Stimulated activated CD8-positive, alpha-beta memory T cell treated with anti-CD3 and anti-CD28 coated beads, Interleukin-4, amount 100 ng/mL, for 4 hours (primary cell): ENCODE measurements at places on chromosomes 2 and 18.

DNA sequence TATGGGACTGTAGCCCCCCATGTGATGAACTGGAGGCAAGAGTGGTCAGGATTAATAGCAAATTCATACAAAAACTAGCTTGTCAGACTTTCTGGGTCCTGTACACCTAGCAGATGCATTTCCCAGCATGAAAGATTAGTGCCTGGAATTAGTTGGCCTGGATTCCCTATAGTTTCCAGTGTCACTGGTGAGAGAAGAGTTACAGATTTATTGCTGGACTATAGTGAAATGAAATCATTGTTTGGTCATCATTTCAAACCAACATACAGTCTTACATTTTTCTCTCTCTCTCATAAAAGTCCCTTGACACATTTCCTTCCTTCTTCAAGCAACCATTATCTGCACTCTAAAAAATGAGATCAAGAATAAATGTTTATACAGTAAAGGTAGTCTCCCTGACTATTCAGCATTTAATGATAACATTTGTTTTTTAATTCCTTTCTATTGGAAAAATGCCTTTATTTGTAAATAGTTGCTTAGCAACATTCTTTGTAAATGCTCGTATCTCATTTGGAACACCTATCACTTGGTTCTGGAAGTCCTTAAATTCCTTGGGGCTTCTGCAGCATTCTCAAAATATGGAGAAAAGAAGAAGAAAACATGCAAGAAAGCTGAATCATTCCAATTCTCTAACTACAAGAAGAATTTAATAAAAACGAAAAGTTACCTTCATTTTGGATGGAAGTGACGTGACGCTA lies 144.4 kb downstream of the MREG start:
- no peak for DNase-seq

GRCh38 chr2:238475034-238475433 lies 48.3 kb downstream of the ASB1 start:
- no peak for DNase-seq

GRCh38 chr2:202035089-202035940 lies 1.7 kb downstream of the FZD7 start:
- no peak for DNase-seq

GRCh38 chr18:47932190-47932589 lies 1.7 kb upstream of the SMAD2 start:
- no peak for DNase-seq

GRCh38 chr2:45253151-45253550 lies 243.9 kb upstream of the SIX2 start:
- DNase-seq: no peak

GRCh38 chr2:99821039-99821438 lies 321.4 kb downstream of the AFF3 start:
- DNase-seq: no peak

- no peak for DNase-seq
Observed at GRCh38 chr2:60565472-60565871, 12.0 kb upstream of the BCL11A start.

DNA sequence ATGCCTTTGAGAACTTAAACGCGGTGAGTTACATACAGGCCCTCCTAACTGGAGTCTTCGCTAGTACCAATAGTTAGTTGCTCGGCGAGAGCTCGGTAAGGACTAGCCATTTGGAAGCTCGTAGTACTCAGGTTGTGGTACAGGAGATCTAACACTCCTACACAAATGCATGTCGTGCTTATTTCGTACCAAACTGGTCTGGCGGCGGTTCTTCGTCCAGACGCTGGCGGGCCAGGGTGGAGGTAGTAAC lies 346 bp upstream of the VRK2 start:
- no peak for DNase-seq

- DNase-seq: no peak
Observed at GRCh38 chr2:235733761-235734160, 239.9 kb downstream of the AGAP1 start.

DNA sequence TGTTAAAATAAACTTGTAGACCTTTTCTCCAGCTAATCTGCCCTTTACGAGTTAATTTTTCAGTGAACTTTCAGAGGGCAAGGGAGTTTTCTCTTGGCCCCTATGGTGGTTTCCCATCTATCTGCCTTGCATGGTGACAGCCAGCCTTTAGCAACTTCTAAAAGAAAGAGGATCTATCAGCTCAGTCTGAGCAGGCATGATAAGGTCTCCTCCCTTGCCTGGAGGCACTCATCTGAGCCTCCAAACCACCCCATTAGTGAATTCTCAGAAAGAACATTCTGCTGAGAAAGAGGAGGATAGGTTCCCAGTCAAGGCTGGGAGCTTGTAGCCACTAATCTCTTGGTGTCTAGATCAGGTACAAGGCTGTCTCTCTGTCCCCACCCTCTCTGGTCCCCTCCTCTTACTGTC lies 10.7 kb upstream of the GYPC start:
- no peak for DNase-seq

DNA sequence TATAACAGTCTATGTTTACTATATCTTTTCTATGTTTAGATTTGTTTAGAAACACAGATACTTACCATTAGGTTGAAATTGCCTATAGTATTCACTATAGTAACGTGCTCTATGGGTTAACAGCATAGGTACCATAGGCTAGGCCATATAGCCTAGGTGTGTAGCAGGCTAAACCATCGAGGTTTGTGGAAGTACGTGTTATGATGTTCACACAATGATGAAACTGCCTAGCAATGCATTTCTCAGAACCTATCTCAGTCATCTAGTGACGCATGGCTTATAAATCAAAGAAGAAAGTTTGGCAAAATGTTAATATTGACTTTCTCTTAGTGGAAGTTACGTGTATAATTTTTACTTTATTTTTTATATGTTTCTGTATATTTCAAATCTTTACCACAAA lies 466.2 kb upstream of the NRP2 start:
- DNase-seq: no peak

DNA sequence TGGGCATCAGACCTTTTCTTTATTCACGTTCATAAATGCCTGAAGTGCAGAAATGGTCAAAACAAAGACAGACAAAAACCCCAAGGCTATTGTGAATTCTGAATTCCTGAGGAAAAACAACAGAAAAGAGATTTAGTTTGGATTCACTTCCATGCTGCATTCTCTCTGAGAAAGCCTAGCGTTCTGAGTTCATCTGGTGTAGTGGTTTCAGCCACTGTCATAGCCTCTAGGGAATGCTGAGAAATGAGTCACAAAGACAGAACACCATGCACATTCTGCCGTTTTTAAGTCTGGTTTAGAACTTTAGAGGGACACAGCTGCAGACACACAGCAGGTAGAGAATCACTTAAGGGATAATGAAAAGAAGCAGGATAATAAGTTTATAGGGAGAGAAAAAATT lies 93.8 kb downstream of the LRP1B start:
- no peak for DNase-seq

DNA sequence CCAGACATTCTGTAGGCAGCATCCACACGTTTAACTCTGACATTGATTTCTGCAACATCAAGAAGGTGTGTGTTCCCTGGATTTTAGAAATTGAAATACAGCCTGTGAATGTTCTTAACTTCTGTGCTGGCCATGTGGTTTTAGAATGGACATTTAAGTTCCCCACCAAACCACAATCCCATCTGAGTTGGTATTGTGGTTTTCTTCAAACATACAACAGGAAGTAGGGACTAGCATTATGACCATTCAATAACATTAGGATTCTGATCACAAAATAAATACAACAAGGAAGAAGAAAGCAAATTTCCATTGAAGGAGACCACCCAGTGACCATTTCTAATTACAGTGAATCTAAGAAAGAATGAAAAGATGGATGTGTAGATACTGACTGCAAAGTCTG lies 51.2 kb downstream of the MAP3K20 start:
- DNase-seq: no peak

DNA sequence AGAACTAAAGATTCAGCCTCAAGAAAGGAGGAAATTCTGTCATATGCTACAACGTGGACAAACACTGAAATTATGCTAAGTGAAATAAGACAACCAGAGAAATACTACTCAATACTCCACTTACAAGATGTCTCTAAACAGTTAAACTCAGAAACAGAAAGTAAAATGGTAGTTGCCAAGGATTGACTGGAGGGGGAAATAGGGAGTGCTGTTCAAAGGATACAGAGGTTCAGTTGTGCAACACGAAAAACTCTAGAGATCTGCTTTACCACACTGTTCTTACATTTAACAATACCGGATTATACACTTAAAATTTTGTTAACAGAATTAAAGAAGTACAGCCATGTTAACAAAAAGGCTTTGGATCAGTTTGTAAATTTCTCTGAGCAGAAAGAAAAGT lies 39.8 kb upstream of the C2orf15 start:
- no peak for DNase-seq

DNA sequence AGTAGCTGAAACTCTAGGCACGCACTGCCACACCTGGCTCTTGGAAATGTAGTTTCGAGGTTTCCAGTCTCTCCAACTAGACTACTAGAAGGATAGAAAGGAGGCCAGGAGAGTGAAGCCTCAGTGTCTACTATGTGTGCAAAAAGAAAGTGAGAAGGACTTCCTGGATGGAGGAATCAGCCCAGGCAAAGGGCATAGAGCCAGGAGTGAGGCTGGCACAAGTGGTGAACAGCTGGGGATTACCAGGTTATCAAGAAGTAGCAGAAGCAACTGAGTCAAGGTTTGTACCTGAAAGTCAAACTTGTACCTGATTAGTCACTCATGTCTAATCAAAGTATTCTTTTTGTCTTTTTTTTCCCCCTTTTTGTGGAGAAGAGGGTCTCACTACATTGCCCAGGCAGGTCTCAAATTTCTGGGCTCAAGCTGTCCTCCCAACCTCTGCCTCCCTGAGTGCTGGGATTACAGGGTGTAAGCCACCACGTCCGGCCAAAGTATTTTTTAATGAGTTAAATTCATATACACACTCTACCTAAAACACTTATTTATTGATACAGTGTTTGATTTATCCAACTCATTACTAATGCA lies 8.7 kb upstream of the FZD5 start:
- no peak for DNase-seq

- no peak for DNase-seq
Observed at GRCh38 chr2:232885264-232885961, 15.3 kb downstream of the SNORC start.

DNA sequence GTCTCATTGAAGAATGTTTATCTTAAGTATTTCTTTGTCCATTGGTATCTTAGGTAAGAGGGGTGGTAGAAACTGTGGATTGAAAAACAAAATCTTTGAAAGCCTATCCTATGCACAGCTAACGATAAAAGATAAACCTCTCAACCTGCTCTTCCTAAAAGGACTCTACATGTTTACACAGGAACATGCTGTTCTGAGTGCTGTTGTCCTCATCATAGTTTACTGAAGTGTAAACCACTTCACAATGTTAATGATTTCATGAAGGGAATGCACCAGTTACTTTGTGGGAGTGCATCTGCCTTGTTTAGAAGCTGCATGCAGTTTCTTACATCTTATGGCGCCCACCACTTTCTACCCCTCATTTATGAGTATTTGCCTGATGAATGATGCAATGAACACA lies 1.2 kb downstream of the ACMSD start:
- DNase-seq: no peak

GRCh38 chr2:60706021-60706420 lies 50.0 kb upstream of the PAPOLG start:
- no peak for DNase-seq

GRCh38 chr2:175557810-175558377 lies 376.4 kb upstream of the ATP5MC3 start:
- no peak for DNase-seq

DNA sequence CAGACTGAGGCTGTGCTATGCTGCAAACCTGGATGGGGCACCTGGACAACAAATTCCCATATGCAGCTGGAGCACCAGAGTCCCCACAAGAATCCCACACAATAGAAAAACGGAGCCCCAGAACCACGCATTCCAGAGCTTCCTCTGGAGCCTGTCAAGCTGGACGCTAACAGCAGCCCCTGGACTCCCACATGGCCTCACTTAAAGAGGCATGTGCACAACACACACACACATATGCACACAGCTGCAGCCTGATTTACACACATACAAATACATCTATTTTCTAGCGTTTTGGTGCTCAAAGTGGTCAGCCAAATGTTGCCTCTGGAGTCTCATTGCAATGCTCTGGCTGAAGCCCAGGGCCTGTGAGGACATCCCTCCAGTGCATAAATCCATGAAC lies 632.7 kb upstream of the ID2 start:
- no peak for DNase-seq

DNA sequence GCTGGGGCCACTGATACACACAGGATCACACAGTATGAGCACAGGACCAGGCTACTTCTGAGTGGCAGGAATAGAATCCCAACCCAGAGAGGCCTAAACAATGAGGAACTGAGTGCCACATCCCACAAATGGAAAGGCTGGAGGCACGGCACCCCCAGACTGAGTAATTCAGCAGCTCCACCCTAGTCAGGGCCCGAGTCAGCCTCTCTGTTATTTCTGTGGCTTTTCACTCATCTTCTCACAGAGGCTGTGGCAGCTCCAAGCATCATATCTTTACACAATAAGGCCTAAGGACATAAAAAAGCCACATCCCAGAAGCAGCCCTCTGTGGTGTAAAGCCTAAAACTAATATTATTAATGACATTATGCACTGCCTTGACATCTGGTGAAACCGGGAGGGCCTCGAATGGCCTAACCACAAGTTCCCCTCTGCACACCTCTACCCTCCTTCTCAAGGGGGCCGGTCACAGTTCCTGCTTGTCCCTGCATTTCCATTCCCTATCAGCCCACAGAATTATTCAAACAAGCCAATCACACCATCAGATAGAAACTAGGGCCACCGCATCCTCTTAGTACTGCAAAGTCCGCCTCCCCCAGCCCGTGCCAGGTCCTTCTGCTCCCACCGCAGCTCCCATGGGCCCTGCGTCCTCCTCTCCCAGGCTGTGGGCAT lies 12.5 kb upstream of the MAL start:
- DNase-seq: no peak

GRCh38 chr2:240434728-240435456 lies 571 bp upstream of the GPC1 start:
- DNase-seq: peak; percentile 73

DNA sequence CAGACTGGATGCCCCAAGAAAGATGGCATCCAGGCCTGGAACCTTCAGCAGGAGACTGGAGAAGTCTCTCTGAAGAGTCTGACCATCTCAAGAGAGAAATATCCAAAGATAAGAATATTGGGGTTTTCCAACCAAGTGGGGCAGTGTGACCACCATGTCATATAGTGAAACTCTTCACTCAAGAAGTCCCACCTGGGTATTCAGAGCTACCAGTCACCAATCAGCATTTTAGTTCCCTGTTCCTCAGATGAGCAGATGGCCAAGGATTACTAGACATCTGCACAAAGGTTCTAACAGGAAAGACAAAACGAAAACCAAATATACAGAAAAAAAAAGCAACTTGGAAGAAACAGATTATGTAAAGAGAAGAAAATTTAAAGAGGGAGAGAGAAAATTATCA lies 38.5 kb upstream of the CXCR4 start:
- DNase-seq: no peak

GRCh38 chr2:17628349-17629261 lies 88.1 kb downstream of the VSNL1 start:
- DNase-seq: no peak

- no peak for DNase-seq
Observed at GRCh38 chr2:187435078-187435477, 13.0 kb downstream of the CALCRL start.

- DNase-seq: no peak
Observed at GRCh38 chr2:26511466-26511865, 33.5 kb upstream of the OTOF start.
